ENCODE measurements at places on chromosomes 4 and X.

DNA sequence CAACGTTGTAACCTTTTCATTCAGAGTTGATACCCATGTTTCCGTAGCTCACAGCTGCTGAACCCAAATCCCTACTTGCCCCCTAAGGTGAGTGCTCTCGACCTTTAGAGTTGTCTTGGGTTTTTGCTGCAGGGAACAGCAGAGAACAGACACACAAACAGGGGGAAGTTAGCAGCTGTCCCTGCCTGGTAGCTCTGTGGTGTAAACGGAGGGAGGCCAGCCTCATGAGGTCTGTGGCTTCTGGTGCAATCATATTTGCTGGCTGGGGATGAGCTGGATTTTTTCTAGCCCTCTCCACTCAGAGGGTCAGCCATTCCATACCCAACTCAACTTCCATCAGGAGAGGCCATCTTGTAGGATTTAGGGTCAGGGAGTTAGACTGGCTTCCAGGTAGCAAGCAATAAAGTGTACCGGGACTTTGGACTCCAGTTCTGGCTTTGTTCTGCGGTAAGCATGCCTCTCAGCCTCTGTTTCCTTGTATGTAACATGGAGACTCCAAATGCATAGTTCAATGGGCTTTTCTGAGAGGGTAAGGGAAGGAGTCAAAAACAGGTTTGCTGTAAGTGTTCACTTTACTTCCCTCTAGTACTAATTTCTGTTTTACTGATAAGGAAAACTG, 218.9 kb downstream of the MID1IP1 start:
- no peak for DNase-seq

- DNase-seq, result no peak
These were observed 11.4 kb downstream of the FGD1 start for GRCh38 chrX:54484666-54485065.

GRCh38 chr4:154982187-154983047, 201.3 kb downstream of the RBM46 start:
- no peak for DNase-seq

- no peak for DNase-seq
These were observed 15.6 kb upstream of the ADH5 start for GRCh38 chr4:99104153-99104552.

DNA sequence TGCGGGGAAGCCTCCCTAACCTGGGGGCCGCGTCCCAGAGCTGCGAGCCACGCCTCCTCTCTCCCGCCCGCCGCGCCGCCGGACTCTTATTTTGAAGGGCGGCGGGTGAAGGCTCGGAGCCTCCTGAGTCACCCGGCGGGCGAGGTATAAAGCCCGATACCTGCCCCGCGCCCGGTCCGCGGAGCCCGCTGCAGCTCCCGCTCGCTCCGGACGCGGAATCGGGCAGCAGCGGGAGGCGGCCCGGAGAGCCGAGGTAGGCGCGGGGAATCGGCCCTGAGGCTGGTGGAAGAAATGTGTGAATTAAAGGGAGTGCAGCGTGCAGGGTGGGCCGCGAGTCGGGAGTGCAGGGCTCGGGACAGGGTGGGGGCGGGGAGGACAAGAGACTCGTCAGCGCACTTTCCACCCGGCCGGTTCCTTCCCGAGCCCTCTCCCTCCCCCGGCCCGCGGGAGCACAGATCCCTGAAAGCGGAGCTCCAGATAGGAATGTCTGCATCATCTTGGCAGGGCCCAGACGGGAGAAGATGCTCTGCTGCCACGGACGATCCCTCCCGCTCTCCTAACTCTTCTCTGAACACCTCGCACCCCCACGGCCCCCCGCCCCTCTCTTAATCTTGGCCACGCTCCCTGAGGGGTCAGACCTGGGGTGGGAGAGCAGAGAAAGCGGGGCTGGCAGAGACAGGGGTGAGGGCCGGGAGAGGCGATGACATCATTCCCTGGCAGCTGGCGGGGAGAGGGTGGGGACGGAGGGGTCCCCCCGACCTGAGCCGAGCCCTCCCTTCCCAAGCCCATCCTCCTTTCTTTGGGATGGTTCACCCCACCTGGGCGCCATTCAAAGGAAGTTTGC, 177.9 kb downstream of the CBR4 start:
- peak; percentile 25 for DNase-seq

GRCh38 chr4:70772929-70773555, 51.3 kb downstream of the RUFY3 start:
- DNase-seq, result no peak

DNA sequence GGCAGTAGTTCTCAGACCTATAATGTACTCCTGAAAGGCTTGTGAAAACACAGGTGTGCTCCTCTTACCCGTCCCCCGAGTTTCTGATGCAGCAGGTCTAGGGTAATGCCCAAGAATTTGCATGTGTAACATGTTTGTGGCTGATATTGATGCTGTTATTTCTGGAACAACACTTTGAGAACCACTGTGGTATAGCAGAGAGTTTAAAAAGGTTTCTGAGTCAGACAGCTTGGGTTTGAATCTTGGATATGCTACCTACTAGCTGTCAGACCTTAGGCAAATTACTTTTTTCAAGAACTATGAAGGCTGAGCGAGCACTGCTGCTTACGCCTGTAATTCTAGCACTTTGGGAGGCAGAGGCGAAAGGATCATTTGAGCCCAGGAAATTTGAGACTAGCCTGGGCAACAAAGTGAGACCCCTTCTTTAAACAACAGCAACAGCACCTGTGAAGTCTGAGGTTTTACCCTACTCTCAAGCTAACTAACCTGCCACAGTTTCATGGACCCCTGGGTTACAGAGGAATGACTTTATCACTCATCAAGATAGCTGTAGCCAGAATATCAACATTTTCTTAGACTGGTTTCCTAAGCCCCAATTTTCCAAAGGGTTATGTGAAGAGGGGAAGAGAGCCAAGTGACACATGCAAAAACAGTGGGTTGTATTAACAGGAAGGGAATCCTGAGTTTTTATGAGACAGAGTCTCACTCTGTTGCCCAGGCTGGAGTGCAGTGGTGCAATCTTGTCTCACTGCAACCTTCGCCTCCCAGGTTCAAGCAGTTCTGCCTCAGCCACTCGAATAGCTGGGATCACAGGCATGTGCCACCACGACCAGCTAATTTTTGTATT, 5.1 kb downstream of the AFF1 start:
- no peak for DNase-seq

- DNase-seq, result no peak
These were observed 203.3 kb downstream of the OR13H1 start for GRCh38 chrX:131747173-131747572.

DNA sequence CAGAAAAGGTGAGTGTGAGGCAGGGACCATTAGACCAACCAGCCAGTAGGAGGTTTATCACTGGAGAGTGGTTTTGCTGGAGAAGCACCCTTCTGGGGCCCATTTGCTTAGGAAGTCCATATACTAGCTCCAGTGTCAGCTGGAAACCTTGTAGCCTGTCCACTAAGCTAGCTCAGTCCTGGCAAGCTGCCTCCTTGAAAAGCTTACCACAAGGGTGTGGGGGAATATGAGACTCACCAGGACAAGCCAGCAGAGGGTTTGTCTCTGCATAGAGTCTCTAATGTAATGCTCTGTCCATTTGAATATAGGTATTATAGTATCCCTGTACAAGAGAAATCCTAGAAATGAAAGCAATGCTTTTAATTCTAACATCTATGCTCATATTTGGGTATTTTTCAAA, 86.3 kb downstream of the FBXL5 start:
- DNase-seq, result no peak

GRCh38 chrX:45172890-45173289, 27.8 kb downstream of the DIPK2B start:
- no peak for DNase-seq

- no peak for DNase-seq
These were observed 73.9 kb downstream of the LUZP4 start for GRCh38 chrX:115363372-115363771.

DNA sequence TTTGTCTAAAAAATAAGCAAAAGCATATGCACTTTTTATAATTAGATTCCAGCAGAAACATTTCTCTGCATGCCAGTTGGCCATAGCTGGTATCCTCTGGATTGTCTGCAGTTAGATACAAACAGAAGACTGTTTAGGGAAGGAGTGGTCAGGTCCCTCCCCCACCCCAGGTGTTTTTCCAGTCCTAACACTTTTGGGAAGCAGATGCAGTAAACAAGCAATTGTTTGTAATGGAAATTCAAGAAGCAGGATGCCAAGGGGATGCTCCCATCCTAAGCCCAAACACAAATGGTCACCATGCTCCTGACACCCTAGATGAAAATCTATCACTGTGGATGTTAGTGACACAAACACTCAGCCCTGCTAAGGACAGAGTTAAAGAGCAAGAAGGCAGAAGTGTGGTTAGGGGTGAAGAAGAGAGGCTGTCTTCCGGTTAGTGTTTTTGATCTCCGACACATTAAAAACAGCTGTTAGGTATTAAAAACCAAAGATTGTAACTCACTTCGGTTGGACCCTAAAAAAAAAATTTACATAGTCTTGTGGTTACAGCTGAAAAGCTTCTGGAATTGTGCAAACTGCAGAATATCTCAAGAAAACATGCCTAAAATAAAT, 7.9 kb downstream of the LEF1 start:
- DNase-seq, result no peak

GRCh38 chr4:17823871-17824669, 13.3 kb downstream of the NCAPG start:
- DNase-seq, result no peak

GRCh38 chr4:55396308-55397125, 760 bp downstream of the TMEM165 start:
- DNase-seq, result peak; percentile 60

DNA sequence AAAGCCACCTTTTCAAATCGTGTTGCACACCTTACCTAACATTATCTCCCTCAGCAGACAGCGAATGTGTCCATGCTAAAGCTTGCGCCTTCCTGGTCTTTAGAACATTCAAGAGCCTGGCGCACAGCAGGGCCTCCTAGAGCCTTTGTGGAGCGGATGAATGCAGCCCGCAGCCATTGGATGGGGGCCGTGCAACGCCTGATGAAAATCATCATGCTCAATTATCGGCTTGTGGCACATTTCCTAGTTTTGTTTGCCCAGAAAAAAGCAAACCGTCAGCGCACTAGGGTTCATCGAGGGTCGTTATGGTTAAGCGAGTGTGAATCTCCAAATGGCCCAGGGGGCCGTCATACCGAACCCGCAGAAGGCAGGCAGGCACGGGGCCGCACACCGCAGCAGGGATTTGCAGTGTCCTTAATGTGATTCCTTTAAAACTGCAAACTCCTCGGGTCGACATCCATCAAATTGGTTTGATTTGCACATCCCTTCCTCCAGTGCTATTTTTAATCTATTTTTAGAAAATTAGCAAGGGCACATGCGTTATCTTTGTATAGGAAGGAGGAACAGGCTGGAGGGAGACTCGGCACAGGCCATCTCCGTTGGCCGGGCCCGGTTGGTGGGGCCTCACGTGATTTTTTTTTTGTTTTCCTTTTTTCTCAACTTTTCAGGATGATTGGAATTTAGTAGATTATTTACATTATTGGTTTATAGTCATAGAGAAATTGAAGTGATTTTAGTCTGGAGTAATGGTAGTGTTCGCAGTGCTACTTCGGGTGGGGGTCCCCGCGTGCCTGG, 53.1 kb downstream of the ABLIM2 start:
- no peak for DNase-seq

DNA sequence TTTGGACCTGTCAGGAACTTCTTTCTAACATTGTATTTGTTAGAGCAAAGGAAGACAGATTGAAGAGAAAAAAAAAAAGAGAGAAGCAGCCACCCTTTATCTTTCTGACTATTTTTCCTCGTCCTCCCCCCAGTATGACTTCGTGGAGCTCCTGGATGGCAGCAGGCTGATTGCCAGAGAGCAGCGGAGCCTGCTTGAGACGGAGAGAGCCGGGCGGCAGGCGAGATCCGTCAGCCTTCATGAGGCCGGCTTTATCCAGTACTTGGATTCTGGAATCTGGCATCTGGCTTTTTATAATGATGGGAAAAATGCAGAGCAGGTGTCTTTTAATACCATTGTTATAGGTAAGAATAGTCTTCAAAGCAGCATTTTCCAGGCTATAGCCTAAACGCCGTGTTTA, 237.7 kb downstream of the DCTD start:
- DNase-seq, result no peak

DNA sequence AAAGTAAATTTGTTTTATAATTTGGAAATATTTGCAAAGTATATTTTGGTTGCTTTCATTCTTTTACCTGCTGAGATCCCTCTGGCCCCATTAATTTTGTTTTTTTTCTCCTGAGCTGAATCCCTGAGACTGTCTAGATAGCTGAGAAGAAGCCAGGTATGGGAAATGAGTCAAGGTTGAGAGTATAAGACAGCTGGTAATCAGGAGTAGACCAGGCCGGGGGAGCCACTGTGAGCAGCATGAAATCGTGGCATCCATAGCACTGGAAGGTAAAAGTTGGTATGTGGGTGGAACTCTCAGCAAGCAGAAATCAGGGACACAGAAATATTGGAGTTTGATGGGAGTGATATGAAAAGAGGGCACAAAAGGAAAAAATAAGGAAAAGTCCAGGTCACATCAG, 164.5 kb downstream of the FHIP1A start:
- no peak for DNase-seq

DNA sequence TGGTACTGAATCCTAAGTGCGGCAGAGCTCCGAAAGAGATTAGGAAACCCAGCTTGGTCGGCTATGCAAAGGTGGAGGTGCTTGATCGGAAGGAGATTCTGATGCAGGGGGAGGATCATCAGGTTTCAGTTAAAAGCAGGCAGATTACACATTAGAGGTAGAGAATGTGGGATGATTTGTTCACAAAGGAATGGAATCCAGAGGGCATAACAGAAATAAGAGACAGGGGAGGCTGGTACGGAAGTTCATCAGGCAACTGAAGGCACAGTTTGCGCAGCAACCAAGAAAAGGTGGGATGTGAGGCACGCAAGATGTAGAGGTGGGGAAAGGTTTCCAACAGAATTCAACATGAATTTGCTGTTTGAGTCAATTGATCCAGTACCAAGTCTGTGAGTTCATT, 424 bp upstream of the ZNF330 start:
- DNase-seq, result no peak

GRCh38 chr4:100098681-100099080, 91.6 kb downstream of the DDIT4L start:
- no peak for DNase-seq

DNA sequence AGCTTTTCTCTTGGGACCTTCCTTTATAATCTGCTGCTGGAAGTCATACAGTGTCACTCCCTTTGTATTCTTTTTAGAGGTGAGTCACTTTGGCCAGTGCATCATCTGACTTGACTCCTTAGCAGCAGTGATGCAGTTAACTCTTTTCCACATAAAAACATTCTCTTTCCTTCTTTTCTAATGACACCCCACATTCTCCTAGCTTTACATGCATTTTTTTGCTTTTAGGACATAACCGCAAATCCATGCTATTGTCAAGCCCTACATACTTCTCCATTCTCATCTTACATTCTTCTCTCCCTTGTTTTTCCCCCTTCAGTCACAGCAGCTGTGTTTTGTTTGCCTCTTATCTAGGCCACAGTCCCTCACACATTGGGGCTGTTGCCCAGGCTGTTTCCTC, 55.1 kb downstream of the ZNF330 start:
- DNase-seq, result no peak

DNA sequence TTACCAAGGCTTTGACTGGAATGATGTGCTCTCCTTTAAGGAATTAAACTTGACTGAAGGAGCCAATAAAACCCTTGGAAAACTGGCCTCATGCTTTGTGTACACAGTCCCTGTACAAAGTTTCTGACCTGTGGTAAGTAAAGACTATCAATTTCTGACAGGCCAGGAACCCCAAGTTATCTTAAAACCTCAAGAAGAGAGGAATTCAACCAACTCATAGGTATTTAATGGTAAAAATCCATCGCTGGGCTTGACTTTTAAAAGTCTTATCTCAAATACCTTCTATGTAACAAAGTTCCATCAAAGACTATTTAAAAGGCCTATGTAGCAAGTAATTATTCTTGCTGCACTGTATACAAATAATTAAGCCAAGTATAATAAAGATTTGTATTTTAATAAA, 103.7 kb upstream of the TENT5D start:
- no peak for DNase-seq

- DNase-seq, result no peak
These were observed 12.9 kb downstream of the CSF2RA start for GRCh38 chrX:1281521-1281920.
